H1 (cell line): ENCODE measurements at places on chromosomes 7 and 10.

DNA sequence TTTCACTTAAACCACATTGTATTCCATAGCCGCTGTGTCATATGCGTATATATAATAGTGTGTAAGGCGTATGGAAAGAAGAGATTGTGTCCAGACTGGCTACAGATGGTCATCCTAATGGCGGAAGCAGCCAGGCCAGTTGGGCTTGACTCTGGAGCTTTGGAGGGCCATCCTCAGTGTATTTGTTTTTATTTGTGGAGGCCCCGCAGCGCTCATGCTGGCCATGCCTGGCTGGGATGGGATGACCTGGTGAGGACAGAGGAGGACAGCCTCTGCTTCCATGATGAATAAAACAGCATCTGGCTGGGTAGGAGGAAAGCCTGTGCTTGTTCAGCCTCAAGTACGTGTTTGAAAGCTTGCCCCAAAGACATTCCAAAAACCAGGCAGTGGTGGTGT, 220.3 kb downstream of the EBF3 start:
- DNase-seq: no peak

DNA sequence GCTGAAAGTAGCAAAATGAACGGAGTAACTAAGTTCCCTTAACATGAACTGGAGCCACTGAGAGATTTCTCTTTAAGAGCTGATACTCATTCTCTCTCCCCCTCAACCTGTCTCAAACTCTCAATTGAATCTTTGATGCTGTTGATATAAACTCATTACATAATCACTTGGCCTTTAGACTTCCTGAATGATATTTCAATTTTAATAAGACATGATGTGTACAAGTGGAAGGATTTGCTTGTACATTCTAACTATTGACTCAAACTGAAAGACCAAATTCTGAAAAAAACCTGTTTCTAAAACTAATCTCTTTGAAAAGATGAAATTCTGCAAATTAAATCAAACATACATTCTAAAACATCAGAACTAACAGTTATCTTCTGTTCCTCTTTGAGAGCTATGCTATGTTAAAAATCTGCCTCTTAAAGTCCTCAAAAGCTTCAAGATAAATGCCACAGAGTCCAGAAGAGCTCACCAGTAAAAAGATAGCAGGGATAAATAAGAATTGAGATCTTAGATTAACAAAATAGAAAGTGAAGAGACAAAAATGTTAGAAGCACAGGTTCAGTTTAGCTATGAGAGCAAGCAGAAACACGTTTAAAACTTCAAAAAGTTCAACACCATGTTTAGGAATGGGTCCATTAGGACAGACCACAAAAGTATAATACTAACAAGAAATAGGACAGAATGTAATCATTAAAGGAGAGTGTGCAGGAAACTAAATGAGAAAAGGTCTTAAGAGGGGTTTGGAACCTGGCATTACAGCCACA, 46.1 kb downstream of the TNPO3 start:
- no peak for DNase-seq

- DNase-seq: no peak
These were observed 41.2 kb upstream of the ACSL5 start for GRCh38 chr10:112332509-112333228.

DNA sequence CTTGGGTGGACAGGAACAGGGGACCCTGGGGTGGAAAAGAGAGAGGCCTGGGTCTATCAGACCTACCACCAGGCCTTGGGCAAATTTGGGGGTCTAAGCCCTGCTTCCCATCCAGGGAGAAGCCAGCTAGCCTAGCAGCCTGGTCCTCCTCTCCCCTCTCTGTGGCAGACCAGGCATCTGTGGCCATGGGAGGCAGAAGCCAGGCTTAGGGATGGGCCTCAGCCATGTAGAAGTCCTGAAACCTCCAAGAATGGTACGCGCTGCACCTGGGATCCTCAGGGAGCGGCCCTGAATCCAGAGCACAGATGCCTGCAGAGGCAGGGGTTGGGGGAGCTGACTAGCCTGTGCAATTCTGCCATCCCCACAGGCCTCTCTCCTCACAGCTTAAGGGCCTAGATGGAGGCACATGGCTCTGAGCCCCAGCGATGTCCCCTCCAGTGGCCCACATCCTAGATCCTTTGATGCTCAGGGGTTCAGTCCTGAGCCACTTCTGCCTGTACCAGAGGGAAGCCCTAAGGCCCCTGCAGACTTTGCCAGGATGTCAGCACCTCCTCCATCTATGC, 21.2 kb downstream of the GRID1 start:
- no peak for DNase-seq

DNA sequence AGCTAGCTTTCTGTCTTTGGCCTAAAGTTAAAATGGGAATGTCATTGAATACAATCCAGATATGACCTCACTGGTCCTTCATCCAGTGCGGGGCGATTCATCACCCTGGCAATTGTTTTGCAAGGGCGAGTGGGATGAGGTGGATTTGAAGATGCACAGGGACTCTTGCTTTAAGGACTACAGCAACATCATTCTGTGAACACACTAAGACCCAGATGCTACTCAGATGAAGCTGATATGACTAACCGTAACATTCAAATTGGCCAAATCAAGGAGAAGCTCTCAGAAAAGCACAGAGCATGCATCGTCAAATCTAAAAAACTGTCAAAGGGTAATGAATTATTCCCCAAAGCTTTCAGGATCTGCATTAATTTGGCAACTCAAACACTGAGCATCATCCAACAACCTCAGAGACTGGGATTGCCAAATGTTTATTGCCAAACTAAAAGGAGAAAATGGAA, 12.8 kb downstream of the CPA1 start:
- DNase-seq: no peak

DNA sequence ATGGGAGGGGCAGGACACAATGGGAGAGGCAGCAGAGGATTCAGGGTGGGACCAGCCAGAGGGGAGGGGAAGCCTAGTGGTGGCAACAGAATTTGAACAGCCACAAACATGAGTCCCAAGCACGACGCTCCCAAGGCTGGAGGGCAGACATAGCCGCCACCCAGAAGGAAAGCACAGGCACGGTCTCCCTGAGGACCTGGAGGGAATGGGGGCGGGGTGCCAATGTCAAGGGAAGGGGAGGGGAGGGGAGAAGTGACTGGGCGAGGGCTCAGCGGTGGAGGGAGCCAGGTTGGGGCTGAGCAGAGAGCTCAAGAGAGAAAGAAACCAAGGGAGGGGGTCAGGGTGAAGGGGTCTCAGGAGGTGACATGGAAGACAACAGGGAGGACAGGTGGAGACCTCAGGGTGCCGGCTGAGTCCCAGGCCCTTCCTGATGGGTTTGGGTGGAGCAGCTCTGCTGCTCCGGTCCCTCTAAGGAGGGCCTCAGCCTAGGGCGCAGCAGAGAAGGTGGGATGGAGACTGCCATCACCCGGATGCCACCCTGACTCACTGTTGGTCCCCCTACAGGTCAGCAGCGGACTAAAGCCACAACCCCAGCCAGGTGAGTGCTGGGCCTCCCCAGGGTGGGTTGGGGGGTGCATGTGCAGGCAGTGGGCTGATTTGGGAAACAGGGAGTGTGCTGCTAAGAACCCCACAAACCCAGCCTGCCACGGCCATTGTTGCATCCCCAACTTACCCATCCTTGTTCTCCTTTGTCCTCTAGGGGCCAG, 24.2 kb downstream of the PILRA start:
- DNase-seq: no peak

GRCh38 chr7:6419310-6419773, 28.4 kb downstream of the DAGLB start:
- DNase-seq: no peak

DNA sequence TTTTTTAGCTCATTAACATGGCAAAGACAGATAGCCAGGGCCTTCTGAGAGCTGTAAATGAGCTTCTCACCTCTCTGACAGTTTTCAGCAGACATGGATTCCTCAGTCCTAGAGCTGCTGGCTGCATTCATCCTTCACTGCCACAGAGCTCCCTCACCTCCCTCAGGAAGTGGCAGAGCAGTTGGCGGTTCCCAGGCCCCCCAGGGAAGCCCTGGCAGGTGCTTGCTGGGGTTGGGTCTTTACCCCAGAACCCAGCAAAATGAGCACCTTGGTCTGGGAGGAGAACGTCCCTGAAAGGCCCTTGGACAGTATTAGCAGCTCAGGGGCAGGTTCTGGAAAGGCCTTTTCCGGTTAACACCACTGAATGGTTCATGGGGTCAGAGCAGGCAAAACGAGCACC, 288.0 kb downstream of the PTPRN2 start:
- DNase-seq: peak; percentile 36

- DNase-seq: no peak
These were observed 81.6 kb upstream of the PRR15 start for GRCh38 chr7:29482056-29482455.

DNA sequence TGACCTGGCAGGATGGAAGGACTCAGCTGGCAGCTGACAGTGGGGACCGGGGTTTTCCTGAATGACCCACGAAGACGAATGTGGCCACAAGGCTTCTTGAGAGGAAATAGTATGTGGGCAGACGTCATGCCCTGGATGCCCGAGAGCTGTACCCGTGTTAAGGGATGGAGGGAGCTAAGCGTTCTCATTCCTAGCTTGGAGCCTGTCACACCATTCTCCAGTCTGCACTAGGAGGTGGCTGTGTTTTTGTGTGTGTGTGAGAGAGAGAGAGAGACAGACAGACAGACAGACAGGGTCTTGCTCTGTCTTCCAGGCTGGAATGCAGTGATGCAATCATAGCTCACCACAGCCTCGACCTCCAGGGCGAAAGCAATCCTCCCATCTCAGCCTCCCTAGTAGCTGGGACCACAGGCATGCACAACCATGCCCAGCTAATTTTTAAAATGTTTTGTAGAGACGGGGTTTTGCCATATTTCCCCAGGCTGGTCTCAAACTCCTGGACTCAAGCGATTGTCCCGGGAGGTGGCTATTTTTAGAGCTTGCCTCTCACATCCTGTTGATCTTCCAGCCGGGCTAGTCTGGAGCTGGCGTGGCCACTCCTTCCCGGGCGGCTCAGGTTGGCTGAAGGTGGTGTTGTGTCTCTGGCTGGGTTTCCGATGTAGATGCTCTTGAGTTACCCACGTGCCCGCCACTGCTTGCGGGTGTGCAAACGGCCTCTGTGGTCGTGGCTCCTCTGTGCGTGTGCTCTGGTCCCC, 2.1 kb downstream of the AMZ1 start:
- DNase-seq: no peak
